ENCODE measurements at places on chromosomes 5 and 9. TPM values are rescaled to one million over a fixed set of nuclear protein-coding genes. Genes with fewer than 3 reads are reported as not detected.
A peak's percentile ranks its signal among the peaks of the same experiment; 100 is the strongest.

DNA sequence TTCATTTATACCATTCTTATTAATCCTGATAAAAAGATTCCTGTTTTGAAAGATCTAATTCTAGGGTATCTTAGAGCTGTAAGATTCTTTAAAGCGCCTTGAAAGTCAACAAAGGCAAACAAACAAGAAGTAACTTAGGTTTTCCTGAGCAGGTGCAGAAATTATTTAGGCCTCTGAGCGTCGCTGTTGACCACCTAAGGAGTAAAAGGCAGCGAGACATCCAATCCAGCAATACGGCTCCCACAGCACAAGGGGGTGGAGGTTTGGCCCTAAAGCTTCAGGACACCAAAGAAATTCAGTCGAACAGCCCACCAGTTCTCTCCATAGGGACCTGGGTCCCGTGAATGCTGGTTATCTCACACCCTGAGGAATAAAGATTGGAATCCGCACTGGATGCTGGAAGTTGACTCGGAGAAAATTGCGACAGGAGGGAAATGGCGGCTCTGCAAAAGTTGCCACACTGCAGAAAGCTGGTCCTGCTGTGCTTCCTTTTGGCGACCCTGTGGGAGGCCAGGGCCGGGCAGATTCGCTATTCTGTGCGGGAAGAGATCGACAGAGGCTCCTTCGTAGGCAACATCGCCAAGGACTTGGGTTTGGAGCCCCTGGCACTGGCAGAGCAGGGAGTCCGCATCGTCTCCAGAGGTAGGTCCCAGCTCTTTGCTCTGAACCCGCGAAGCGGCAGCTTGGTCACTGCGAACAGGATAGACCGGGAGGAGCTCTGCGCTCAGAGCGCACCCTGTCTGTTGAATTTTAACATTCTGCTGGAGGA, at the start of gene PCDHGA2:
PCDHGA2 (plus strand) TSS at position 223 of the 769 bp plus-strand sequence.
- no peaks in the 10 kb centered on the region for H3K36me3 ChIP-seq
- DNase-seq = no peak
- H3K27ac ChIP-seq = no peak within 1 kb of the TSS
- H3K4me3 ChIP-seq = no peak within 1 kb of the TSS
- H3K27me3 ChIP-seq = no peaks in the 10 kb centered on the region

- H3K4me3 ChIP-seq = no peak overlapping the region
- H3K27ac ChIP-seq = no peak overlapping the region
- no peaks in the 10 kb centered on the region for H3K36me3 ChIP-seq
- H3K4me1 ChIP-seq = peaks cover 7% of the 10 kb centered on the region
- no peak for DNase-seq
- no peaks in the 10 kb centered on the region for H3K27me3 ChIP-seq
Observed at GRCh38 chr5:74935752-74936091, 69.5 kb upstream of the FAM169A start.

- H3K27ac ChIP-seq = peak overlapping the region; percentile 40
- peaks cover 3% of the 10 kb centered on the region for H3K36me3 ChIP-seq
- peak overlapping the region; percentile 29 for H3K4me3 ChIP-seq
Observed at GRCh38 chr5:169223595-169223953, 77.4 kb downstream of the SLIT3 start.

DNA sequence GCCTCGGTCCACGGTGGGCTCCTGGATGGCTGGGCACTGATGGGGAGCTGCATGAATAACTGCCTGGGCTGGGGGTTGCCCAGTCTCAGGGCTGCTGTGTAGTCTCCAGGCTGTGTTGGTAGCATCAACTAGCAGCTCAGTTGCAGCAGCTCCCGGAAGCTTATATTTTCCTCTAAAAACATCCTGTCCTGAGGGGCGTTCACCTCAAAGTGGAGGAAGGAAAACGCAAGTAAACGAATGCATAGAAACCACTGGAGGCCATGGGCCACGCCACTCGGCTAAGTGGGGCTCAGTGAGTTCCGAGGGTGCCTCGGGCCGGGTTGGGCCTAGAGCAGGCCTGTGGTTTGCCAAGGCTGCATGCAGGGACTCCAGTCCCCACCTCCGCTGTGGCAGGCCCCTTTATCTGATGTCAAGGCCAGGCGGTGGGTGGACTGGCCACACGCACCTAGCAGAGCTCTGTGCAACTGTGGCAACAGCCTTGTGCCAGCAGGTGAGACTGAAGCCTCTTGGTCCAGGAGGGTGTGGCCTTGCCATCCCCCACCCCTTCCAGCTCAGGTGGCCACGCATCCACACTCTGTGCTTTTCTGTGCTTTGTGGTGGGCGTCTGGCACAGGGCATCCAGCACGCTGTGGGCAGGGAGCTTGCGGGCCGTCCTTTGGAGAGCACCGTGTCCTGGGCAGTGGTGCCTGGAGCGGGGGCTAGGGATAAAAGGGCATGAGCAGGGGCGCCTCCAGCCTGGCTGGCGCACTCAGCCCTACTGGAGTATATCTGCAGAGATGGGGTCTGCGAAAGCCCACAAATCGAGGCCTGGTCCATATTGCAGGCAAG, 15.1 kb downstream of the TCF7 start:
- peaks cover 9% of the 10 kb centered on the region for H3K4me1 ChIP-seq
- H3K27me3 ChIP-seq = no peaks in the 10 kb centered on the region
- H3K36me3 ChIP-seq = peaks cover 4% of the 10 kb centered on the region

GRCh38 chr9:131739133-131739958, 530 bp downstream of the RAPGEF1 start:
- H3K4me3 ChIP-seq = peak overlapping the region; percentile 94
- H3K4me1 ChIP-seq = peaks cover 42% of the 10 kb centered on the region
- peaks cover 7% of the 10 kb centered on the region for H3K36me3 ChIP-seq
- peak; percentile 73 for DNase-seq
- peak overlapping the region; percentile 90 for H3K27ac ChIP-seq
- H3K27me3 ChIP-seq = no peaks in the 10 kb centered on the region

The UGT3A2 gene
- total RNA-seq = 0.86 TPM

DNA sequence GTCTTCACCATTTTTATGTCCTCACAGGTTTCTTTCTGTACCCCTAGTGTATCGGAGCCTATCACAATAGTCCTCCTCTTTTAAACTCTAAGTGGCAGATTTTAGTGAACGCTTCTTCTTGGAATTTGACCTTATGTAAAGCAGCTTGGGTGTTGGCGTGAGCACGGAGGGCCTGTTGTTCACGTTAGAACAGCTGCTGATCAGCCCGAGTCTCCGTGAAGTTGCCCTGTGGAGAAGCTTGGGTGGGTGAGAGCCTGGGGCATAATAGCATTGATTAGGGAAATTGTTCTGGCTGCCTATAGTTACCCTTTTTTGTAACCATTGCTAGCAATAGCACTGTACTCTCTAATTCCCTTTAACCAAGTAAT, 167.0 kb upstream of the OTULINL start:
- no peaks in the 10 kb centered on the region for H3K27me3 ChIP-seq
- peaks cover 55% of the 10 kb centered on the region for H3K4me1 ChIP-seq
- H3K36me3 ChIP-seq = peaks cover 37% of the 10 kb centered on the region
- H3K4me3 ChIP-seq = no peak overlapping the region
- no peak overlapping the region for H3K27ac ChIP-seq
- DNase-seq = no peak

DNA sequence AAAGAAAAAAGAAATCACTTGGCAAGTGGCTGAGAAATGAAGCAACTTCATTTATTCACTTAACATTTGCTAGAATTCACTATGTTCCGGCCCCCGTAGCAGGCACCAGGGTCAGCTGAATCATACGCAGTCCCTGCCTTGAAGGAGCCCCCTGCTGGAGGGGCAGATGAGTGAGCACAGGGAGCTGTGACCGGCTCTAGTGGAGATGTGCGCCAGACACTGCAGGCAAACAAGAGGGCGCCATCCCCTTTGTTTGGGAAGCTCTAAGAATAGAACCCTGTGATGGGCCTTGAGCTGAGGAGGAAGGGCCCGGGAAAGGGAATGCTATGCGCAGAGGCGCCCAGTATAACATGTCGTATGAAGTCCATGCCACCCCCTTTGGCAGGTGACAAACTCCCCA, 20.2 kb upstream of the RPL26L1 start:
- peaks cover 32% of the 10 kb centered on the region for H3K4me1 ChIP-seq
- no peaks in the 10 kb centered on the region for H3K27me3 ChIP-seq
- peaks cover 14% of the 10 kb centered on the region for H3K36me3 ChIP-seq
- H3K4me3 ChIP-seq = no peak overlapping the region
- no peak for DNase-seq

DNA sequence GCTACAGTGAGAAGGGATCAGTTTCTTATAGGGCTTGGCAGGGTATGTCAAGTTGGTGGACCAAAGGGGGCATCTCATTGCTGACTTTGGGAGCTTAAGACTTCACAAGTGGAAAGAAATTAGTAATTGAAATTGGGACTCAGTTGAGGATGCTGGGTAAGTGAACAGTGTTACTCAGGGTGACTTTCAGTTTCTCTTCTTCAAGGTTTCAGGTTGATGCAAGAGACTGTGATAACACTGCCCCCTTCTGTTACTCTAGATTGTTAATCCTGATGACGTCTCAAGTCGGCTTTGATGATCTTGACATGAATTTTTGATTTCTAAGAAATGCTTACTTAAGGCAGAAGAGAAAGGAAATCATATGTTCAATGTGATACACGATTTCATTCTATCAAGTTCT, 21.3 kb downstream of the KCTD16 start:
- H3K4me3 ChIP-seq = no peak overlapping the region
- H3K27ac ChIP-seq = no peak overlapping the region
- H3K4me1 ChIP-seq = peaks cover 16% of the 10 kb centered on the region
- no peak for DNase-seq
- H3K27me3 ChIP-seq = peaks cover 18% of the 10 kb centered on the region

DNA sequence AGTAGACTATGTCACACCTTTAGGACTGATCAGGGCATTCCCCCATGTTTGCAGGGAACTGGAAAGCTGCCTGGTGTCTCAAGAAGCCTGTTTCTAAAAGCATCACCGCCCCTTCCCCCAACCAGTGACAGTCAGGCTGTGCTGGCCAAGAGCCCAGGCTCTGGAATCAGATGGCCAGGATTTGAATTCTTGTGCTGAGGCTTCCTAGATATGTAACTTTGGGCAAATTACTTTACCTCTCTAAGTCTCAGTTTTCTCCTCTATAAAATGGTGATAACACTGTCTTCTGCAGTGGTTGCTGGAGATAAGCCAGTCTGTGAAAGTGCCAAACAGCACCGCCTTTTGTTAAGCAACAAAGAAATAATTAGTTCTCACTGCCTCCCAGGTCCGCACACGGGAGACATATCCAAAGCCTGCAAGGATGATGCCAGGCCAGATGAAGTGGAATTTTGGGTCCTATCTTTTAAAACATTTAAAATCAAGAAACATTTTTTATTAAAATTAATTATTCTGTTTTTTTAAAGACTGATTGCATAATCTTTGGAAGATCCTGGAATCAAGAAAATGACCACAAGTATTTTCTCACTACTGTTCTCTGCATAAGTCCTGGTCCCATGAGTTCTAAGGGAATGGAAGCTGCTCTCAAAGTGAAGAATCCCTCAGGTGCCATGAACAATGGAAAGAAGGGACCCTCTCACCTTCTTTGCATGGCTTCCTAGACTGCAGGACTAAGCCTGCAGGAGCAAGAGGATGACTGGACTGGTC, 13.9 kb downstream of the SLC31A2 start:
- peaks cover 3% of the 10 kb centered on the region for H3K4me1 ChIP-seq
- no peak for DNase-seq
- no peak overlapping the region for H3K27ac ChIP-seq
- H3K4me3 ChIP-seq = no peak overlapping the region
- no peaks in the 10 kb centered on the region for H3K27me3 ChIP-seq

DNA sequence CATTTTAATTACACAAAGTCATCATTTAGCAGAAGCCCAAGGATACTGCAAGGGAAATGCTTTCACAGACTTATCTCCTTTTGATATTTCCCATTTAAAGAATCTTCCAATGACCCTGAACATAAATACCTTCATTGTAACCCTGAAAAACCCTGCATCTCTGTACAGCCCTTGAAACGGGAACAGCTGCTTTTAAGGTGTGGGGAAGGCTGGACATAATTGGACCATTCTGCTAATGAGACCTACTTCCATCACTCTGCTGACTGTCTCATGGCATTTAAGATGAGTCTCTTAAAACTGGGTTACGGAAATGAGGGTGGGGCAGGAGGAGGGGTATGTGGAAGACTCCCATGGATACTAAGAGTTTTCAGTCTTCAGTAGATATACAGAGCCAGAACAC, 485.8 kb downstream of the BRINP1 start:
- no peak for DNase-seq
- H3K4me3 ChIP-seq = no peak overlapping the region
- H3K27me3 ChIP-seq = no peaks in the 10 kb centered on the region

GRCh38 chr9:89659473-89659872, 54.7 kb downstream of the GADD45G start:
- no peaks in the 10 kb centered on the region for H3K27me3 ChIP-seq
- no peak for DNase-seq
- H3K27ac ChIP-seq = no peak overlapping the region

DNA sequence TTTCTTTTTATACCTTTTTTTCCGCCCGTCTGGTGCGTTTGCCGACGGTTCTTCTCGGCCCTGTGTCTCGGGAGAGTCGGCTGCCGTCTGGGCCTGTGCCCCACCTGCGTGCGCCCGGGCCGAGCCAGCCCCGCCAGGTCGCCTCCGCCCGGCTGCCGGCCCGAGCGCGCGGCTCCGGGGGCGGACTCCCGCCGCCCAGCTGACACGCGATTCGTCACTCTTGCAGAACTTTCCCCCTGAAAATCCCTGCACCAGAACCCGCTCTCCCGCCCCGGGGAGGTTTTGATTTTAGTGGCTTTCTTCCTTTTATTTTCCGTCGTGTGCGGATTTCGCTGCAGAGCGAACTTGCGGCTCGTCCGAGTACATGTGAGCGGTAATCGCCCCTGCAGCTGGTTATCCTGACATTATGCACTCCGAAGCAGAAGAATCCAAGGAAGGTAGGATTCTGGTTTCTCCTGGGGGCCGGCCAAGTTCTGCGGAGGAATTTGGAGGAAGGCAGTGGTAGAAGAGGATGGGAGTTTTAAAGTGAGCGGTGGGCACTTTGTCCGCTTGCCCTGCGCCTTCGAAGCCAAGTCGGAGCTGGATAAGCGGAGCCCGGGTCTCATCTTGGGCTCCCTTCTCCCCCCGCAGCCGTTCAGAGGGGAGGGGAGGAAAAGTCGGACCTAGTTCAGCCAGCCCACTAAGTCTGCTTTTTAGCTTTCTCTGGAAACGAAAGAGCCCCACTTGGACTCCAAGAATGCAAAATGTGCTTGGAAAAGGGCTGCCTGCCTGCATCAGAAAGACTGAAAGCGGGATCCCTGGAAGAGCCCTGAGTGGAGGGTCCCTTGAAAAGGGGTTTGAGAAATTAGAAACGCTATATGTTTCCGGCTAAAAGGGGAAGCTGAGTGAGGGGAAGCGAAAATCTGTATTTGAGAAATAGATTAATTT, at the start of gene TNFAIP8:
TNFAIP8 (plus strand) TSS at position 335 of the 927 bp plus-strand sequence; CDS start at position 407, 72 bp downstream.
- H3K36me3 ChIP-seq = no peaks in the 10 kb centered on the region
- H3K4me1 ChIP-seq = peaks cover 56% of the 10 kb centered on the region
- peak within 1 kb of the TSS; percentile 90 for H3K27ac ChIP-seq
- H3K27me3 ChIP-seq = peaks cover 23% of the 10 kb centered on the region
- no peak for DNase-seq
- H3K4me3 ChIP-seq = peak within 1 kb of the TSS; percentile 98

The PCDHB4 gene
- total RNA-seq = 2.7 TPM

Data from type B pancreatic cell (in vitro differentiated cells).